ENCODE measurements at places on chromosomes 7 and 10. TPM values are rescaled to one million over a fixed set of nuclear protein-coding genes. Genes with fewer than 3 reads are reported as not detected.

GRCh38 chr7:139745678-139746143 is 32.1 kb downstream of the HIPK2 start:
- DNase-seq: no peak

GRCh38 chr7:148540041-148540738 is 50.4 kb upstream of the C7orf33 start:
- DNase-seq: no peak

DNA sequence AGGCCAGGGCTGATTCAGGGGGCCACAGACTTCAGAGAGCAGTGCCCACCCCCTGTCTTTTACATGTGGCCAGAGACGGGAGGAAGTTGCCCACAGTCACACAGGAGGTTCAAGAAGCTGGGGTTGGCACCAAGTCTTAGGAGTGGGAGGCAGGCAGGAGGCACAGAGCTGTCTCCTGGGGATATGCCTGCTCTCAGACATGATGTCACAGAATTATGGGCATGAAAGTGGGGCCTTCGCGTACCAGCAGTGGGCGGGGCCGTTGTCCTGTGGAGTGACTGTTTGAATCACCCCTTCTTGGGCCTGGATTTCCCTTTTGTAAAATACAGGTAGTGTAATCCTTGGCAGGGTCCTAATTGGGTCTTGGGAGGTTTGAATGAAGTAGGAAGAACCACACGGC is 81.2 kb upstream of the PPIF start:
- no peak for DNase-seq

- no peak for DNase-seq
Observed at GRCh38 chr7:36509962-36510361, 120.3 kb downstream of the ANLN start.

The EBLN1 gene
- total RNA-seq: not detected
